ENCODE measurements at places on chromosomes 2 and 18.

DNA sequence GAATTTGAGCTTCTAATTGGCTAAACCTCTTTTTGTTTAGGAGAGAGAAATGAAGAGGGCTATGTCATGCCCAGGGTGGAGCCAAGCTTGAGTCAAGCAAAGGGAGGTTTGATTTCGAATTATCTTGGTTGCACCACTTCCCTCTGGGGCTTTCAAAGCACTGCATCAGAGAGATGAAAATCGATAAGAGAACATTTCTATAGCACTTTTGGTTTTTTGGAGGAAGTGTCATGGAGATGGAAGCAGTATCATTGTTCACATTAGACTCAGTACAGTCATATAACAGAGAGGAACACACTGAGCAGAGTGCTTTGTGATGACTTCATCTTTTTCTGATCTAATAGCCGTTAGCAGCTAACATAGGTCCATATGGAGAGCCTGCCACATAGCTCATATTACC is 120.3 kb upstream of the UXS1 start:
- DNase-seq, result no peak

DNA sequence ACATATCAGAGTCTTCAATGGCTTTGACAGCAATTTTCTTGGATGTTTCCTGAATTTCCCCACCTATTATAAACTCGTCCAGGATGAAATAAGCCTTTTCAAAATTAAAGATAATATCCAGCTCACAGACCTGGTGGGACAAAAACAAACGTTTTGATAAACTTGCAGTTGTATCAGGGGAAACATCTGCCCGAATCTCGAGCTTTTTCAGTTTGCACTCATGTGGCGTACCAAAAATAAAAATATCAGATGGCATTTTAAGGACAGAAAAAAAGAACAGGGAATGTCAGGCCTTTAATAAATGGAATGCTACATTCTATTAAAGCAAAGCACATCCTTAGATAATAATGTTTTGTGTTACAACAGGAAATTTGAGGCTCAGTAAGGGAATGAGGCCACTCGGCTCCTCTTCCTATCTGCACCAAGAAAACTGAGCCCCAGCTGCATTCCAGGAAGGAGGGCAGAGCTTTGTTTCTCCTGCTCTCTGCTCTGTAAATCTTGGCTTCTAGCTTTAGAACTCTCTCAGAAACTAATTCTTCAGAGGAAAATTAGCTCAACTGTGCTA is 72.1 kb downstream of the AP1S3 start:
- no peak for DNase-seq

- DNase-seq, result no peak
Observed at GRCh38 chr2:161384864-161385263, 31.2 kb upstream of the TBR1 start.

GRCh38 chr2:160583146-160583535 is 89.5 kb upstream of the RBMS1 start:
- no peak for DNase-seq

DNA sequence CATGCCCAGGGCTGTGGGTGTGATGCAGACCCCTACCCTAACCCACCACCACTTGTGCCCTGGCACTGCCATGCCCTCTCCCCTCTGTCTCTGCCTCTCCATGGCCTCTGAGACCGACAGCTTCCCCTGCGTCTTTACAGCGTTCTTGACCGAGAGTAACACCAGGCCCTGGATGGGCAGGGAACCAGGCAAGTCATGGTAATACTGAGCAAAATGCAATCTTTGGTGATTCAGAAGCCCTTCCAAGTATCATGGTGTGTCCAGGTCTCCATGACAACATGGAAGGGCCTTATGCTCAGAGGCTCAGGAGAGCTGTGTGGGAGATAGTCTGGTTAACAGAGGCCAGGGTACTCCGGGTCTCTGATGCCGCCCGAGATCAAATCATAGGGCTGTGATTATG is 176.1 kb downstream of the KLHL29 start:
- no peak for DNase-seq

DNA sequence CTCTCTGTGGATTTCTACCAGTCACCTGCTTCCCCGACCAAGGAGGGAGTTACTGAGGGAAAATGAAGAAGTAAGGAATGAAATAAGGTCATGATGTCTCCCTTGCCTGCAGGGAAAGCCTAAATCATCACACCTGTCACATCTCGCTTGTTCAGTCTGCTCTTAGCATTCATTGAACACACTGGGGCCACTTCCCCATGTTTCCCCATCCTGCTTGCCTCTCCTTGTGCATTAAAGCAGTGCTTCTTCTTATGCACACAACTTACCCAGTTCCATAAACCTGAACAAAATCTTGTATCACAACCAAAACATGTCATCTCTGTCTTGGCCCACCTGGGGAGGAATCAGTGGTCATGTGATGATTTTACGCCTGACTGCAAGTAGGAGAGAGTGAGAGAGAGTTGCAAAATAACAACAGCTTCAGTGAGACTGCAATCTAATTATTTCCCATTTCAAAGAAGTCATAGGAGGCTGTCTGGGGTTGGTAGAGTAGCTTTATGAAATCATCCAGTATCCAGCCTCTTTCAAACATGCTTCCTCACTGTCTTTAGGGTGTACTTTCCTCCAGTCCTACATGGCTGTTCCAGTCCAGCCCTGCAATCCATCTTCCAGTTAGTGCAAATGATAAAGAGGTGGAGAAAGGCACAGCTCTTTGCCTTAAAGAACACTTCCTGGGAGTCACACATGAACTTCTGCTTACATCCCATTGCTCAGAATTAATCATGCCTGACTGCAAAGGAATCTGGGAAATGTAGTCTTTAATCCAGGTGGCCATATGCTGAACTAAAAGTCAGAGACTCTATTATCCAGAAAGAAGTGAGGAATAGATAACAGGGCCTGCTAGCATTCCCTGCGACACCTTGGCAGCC is 220.1 kb downstream of the HAUS1 start:
- no peak for DNase-seq
